ENCODE measurements at places on chromosomes 2 and 18.
A peak's percentile ranks its signal among the peaks of the same experiment; 100 is the strongest.

GRCh38 chr2:208042041-208042440 lies 16.7 kb upstream of the PLEKHM3 start:
- DNase-seq = no peak

DNA sequence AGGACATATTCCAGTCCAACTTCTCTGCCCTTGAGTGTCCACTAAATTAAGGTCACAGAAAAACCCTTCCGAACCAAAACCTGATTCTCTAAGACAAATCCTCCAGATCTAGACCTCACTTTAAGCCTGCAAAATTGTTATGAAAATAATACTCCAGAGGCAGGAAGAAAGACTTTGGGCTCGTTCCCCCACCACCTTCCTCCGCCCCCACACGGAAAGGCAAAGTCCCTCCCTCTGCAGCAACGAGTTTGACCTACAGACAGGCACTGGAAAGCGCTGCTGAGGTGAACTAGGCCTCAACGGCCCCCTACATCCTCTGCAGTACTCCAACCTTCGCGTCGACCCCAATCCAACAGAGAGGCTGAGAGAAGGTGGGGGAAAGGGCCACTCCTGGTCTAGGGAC lies 808 bp downstream of the ATP5MC3 start:
- DNase-seq = peak; percentile 83

- DNase-seq = no peak
These were observed 113.6 kb upstream of the MAP3K20 start for GRCh38 chr2:172962082-172962481.

DNA sequence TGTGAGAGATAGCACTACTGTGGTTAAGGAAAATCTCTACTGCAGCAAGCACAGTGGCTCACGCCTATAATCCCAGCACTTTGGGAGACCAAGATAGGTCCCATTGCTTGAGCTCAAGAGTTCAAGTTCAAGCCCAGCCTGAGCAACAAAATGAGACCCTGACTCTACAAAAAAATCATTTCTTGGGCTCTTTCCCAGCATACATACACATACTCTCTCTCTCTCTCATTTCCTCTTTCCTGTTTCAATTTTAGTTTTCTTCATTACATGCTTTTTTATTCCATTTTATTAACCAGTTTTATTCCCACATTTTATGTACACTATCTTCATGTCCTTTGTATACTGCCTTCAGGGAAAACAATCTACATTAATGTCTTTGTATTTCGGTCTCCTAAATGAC lies 14.6 kb downstream of the WDR33 start:
- DNase-seq = no peak

DNA sequence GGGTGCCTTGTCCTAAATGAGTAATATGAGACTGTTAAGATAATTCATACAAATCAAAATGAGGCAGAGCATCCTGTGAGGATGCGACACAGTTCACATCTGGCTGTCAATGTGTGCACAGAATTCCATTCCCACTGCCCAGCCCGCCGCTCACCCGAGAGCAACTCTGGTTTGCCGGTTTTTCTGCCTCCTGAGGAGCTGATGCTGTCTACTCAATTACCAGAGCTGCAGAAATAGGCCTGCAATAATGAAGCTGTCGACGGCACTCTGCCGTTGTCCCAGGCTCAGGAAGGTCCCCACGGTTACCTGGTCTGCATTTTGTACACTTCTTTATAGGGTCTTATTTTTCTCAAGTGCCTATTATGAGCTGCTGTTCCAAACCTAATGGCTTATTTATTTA lies 55.7 kb upstream of the LYPD1 start:
- no peak for DNase-seq

DNA sequence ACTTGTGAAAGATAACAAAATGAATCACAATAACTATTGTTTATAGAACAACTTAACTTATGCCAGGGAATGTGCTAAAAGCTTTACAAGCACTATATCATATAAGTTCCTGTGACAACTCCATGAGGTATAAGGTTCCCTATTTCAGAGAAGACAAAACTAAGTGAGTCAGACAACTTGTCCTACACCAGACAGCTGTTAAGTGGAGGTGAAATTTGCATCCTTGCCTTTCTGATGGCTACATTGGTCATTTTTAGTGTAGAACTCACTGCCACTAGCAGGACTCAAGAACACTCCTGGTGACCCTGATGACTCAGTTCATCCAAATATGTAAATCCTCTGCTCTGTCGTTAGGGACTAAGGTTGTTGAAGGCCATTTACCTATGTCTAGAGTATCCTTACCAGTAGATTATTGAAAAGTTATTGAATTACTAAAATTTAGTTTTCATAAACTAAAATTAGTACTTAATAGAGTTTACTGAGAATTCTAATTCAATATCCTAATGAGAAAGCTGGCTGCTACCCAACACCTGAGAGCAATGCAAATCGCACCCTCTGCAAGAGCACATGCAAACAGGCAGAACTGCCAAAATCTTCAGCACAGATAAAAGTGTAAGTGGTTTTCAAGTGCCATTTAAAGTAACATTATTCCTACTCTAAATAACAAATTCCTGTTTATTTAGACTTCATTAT lies 636.2 kb downstream of the NRXN1 start:
- no peak for DNase-seq

- no peak for DNase-seq
These were observed 14.7 kb upstream of the METAP1D start for GRCh38 chr2:171985076-171985475.

GRCh38 chr18:8983195-8983594 lies 119.3 kb upstream of the NDUFV2 start:
- no peak for DNase-seq

Measured in activated effector memory CD4-positive, alpha-beta T cell treated with anti-CD3 and anti-CD28 coated beads, Interleukin-2, amount 50 U/mL, for 16 hours (primary cell).